ENCODE measurements at places on chromosomes 3 and 15. TPM values are rescaled to one million over a fixed set of nuclear protein-coding genes. Genes with fewer than 3 reads are reported as not detected.

- no peak overlapping the region for H3K27ac ChIP-seq
- DNase-seq = no peak
- H3K36me3 ChIP-seq = no peaks in the 10 kb centered on the region
- H3K4me3 ChIP-seq = no peak overlapping the region
- no peaks in the 10 kb centered on the region for H3K4me1 ChIP-seq
Measured at GRCh38 chr3:134654031-134654430, 3.2 kb upstream of the KY start.

DNA sequence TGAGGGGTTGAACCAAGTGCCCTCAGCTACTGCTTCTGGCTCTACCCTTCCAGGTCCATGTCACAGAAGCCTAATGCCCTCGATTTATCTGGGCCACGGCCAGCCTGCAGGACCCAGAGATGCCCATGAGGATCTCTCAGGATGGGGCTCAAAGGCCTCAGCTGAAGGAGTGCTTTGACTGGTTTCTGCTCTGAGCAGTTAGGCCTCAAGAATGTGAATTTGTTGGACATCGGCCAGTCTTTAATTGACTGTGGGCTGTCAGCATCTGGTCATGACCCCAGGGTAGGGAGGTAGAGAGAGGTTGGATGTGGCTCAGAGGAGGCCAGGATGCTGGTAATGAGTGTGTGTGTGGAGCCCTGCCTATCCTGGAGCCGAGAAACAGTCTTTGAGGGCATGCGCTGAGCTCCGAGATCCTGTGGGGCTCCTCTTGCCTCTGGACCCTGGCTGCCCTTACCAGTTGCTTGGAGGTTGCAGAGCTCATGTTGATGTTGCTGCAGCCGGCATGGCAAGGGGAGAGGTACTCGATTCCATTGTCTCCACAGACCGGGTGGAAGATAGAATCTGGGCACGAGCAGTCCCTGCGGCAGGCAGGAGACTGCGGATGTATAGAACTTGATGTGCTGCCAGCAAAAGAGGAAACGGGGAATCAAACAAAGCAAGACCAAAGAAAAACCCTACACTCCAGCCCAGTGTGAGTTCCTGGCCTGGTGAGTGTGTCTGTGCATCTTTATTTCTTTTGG is 49.1 kb upstream of the RAB6B start:
- H3K4me3 ChIP-seq = no peak overlapping the region
- no peak overlapping the region for H3K27ac ChIP-seq
- H3K36me3 ChIP-seq = no peaks in the 10 kb centered on the region
- DNase-seq = no peak
- no peaks in the 10 kb centered on the region for H3K4me1 ChIP-seq
- H3K27me3 ChIP-seq = no peaks in the 10 kb centered on the region

DNA sequence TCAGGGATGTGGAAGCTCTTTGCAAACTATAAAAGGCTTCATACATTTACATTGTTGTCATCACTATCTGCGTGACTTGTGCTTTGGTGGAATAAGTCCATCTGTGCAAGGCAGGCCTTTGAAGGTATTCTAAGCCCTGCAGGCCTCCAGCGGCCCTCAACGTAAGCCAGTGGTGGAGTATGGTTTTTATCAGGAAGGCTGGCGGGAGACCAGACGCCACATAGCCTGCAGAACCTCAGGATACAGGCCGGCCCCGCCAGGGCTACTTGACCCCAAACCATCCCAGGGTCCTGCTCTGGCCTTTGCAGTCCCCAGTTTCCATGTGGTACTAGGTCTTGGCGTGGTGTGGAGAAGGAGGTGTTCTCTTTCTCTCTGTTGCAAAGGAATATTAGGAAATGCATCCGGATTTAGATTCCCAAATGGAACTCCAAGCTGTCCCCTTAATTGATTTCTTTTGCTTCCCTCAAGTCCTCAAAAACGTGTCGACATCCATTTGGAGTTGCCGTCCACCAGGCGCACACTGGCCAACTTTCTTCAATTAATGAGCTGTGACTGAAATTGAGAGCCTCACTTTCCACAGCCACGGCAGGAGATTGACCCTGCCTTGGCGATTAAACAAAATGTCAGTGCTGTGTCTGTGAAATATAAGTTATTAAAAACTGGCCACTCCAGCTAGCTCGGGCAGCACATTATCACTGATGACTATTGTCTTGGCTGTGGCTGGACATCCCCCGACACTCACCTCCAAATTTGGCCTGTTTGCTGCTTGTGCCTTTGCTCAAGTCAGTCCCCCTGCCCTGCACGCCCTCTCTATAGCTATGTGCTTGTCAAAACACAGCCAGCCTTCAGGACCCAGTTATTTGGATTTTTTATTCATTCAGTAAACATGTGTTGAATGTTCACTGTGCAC is 239.8 kb upstream of the TLE3 start:
- H3K4me3 ChIP-seq = no peak overlapping the region
- no peaks in the 10 kb centered on the region for H3K4me1 ChIP-seq
- DNase-seq = no peak
- H3K27me3 ChIP-seq = no peaks in the 10 kb centered on the region

Gene GABRB3
- 0.72 TPM for total RNA-seq

Gene MANF
- total RNA-seq = 100 TPM
